ENCODE measurements at places on chromosomes 5 and 9.
A peak's percentile ranks its signal among the peaks of the same experiment; 100 is the strongest.

- DNase-seq, result no peak
Measured at GRCh38 chr5:136730426-136730825, 365.1 kb upstream of the TRPC7 start.

DNA sequence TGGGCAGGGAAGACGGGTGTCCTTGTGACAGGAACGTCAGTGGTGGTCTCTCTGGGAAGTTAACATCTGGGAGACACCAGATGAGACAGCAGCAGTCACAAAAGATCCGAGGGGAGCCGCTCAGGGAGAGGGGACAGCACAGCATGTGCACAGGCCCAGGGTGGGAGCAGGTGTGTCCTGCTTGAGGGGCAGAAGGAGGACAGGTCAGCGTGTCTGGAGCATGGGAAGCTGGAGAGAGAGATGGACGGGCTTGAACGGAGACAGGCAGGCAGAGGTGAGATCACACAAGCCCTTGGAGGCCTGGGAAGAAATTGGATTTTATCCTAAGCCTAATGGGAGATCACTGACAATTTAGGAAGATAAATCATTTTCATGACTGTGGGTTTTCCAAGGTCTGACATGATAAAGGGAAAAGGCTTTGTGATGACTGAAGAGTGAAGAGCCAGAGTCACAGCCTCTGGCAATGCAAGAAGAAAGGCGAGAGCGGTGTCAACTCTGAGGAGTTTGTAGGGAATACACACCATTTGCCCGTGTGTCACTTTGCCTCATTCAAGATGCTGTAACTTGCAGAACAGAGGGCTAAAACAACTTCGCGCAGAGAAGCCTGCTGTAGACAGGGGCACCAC, 88.3 kb downstream of the FSTL4 start:
- DNase-seq, result no peak

GRCh38 chr5:42995360-42995751, 44.8 kb downstream of the ANXA2R start:
- no peak for DNase-seq

DNA sequence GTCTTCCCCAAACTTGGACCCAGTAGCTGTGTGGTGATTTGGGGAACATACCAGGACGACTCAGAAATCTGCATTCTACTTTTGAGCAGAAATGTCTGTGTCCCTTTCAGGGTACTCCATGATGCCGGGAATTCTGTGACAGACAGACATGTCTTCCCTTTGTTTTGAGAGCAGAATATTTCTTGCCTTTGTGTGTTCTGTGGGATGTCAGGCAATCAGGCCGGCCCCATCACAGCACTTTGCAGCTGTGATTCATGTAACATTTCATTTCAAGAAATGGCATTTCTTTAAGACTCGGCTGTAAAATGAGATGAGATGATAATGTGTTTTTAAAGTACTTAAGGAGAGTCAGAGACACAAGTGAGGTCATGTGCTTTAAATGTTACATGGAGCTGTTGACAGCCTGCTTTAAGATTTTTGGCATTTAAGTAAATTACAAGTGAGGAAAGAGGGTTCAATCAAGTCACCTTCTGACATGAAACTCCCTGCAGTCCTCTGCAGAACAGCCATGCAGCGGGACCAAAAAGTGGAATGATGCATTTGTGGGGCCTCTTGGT, 98.7 kb downstream of the SLC28A3 start:
- no peak for DNase-seq

DNA sequence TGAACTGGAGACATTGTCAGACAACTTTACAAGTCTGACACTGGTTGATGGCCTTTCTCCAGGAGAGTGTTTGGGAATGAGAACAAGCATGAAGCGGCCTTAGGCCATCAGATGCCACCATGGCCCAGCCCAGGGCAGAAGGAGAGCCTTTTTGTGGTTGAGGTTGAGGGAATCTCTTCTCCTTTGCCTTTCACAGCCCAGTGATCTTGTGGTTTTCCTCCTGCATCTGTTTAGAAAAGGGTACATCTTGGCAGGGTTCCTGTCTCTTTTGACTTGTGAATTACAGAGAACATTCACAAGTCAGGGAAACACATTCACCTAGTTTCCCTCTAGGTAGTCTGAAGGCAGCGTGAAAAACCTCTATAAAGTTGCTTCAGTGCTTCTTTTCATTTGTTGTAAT, 27.5 kb downstream of the DMRT2 start:
- DNase-seq, result no peak

- peak; percentile 24 for DNase-seq
Measured at GRCh38 chr5:113047234-113047633, 70.6 kb downstream of the DCP2 start.

- DNase-seq, result no peak
Measured at GRCh38 chr9:120711841-120712538, 2.3 kb downstream of the MEGF9 start.

DNA sequence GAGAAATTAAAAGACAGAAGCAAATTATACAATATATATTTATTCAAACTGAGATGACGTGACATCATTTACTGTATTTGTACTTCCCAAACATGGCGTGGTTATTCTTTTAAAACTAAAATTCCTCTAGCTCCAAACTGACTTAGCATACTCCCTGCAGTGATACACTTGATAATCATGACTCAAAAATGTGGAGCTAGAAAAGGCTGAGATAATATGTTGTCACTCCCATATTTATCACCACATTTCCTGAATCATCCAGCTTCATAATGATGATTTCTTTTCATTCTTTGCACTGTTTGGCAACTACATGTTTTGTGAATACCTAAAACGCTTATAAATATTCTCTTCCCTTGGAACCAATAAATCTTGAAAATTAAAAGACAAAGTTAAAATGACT, 341.0 kb downstream of the EBF1 start:
- no peak for DNase-seq

DNA sequence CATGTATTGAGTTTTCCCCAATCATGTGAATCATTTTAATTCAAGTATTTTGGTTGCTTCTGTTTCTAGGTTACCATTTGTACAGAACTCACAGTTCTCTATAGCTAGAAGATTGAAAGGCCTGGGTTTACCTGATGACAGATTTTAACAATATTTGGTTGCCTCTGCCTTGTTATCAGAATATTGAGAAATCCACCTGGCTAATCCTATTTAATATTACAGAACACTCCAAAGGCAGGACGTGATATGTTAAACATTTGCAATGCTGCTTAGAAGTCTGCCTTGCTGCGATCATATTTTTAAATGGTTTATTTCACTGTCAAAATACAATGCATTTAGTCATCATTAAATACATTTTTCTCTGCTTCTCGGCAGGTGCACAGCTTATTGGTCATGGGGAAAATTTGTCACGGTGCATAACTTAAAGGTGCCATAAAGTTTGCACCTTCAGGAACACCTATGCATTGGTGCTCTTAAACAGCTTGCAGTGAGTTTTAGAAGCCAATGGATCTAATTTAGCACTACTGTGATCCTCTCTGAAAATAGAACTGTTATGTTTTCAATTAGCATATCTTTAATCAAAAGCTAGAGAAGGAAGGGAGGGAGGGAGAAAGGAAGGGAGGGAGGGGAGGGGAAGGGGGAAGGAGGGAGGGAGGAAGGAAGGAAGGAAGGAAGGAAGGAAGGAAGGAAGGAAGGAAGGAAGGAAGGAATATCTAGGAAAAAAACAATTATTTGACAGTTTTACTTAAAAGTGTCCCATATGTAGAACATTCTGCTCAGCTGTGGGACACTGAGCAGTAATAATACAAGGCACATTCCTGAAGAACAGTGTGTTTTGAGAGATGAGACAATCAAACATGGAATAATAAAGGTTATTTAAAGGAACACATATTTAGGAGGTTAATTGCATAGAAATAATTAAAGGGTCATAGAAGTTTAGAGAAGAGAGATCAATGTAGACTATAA, 15.5 kb upstream of the DAPK1 start:
- DNase-seq, result no peak

GRCh38 chr5:94992325-94992724, 292.6 kb downstream of the MCTP1 start:
- DNase-seq, result no peak

GRCh38 chr5:144710637-144711036, 540.0 kb downstream of the KCTD16 start:
- DNase-seq, result no peak

DNA sequence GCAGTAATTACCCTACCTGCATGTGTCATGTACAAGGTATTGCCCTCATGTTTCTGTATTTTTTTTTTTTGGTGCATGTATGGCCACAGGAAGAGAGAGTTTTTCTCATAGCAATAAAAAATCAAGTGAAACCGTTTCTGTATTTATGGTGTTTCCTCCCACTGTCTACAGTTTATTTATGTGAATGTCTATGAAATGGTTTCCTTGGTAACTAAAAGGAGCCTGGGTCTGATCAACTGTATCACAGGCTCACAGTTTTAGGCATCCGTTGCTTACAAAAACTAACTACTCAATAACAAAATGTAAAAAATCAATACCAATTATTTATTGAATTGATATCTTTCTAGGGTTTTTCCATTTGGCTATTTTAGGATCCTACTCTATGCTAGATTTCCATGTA, 464.4 kb downstream of the TAF11L14 start:
- DNase-seq, result no peak

GRCh38 chr9:112355427-112355897, 22.0 kb upstream of the PTBP3 start:
- no peak for DNase-seq

- DNase-seq, result no peak
Measured at GRCh38 chr5:129245489-129245888, 150.9 kb downstream of the ISOC1 start.

GRCh38 chr5:36054647-36055046, 12.0 kb downstream of the UGT3A2 start:
- no peak for DNase-seq

DNA sequence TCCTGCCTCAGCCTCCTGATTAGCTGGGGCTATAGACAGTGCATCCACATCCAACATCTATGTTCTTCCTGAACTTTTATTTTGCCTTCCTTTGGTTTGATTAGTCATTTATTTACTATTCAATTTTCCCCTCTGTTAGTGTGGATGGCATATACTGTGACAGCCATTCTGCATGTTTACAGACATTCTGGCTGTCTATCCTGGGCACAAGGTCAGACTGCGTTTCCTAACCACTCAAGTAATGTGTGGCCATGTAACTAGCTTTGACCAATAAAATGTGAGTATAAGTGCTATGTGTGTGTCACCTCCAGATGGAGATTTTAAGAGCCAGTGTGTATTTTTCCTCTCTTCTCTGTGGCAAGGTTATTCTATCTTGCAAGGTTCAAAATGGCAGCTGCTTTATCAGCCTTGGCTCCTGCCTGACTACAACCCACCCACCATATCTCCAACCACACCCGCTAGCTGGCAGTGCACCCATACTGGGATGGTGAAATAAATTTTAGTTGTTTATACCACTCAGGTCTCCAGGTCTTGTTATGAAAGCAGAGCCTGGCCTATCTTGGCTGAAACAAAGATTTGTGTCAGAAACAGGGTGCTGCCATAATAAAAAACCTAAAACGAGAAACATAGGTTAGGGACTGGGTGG, 32.2 kb downstream of the PDE6A start:
- DNase-seq, result peak; percentile 93

DNA sequence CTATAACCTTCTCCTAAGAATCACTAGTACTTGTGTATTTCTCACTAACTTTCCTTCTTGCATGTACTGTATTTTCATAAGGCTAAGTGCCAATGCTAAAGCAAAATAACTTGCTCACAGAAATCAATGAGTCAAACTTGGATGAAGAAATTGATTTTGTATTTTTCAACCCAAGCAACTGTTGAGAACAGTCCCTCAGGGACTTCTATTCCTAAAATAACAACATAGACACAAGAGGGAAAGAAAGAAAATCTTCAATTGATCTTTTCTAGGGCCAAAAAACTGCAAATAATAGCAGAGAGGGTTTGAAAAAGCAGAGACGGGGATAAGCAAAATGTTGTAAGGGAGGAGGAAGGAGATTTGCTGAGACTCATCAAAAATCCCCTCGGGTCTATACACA, 69.8 kb downstream of the HABP4 start:
- no peak for DNase-seq

- DNase-seq, result peak; percentile 62
Measured at GRCh38 chr9:5976674-5977397, 38.6 kb downstream of the RANBP6 start.

Measured in erythroblast (primary cell).